ENCODE measurements at places on chromosomes 2 and 18.

- DNase-seq: no peak
Observed at GRCh38 chr2:10847008-10847407, 34.4 kb upstream of the PDIA6 start.

- no peak for DNase-seq
Observed at GRCh38 chr18:57797209-57797651, 5.9 kb downstream of the ATP8B1 start.

- DNase-seq: no peak
Observed at GRCh38 chr18:79182047-79182713, 113.0 kb downstream of the ATP9B start.

- DNase-seq: no peak
Observed at GRCh38 chr2:150028322-150028721, 440.7 kb upstream of the MMADHC start.

GRCh38 chr2:175557810-175558377, 376.4 kb upstream of the ATP5MC3 start:
- DNase-seq: no peak

DNA sequence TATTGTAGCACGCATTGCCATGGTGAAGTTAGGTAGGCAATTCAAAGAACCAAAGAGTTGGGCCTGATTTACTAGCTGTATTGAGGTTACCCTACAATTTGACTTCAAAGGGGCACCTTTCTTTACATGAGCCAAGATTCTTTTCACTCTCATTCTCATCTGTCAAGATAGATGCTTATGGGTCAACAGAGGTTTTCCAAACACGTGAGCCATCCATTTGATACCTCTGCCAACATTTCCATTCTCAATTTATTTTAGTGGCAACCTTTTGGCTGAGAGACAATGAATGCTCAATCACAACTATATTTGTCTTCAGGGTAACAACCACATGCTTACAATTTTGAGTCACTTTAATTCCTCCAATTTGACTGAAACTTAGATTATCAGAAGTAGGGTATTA, 370.6 kb upstream of the CDH20 start:
- no peak for DNase-seq

- DNase-seq: no peak
Observed at GRCh38 chr18:42640160-42640559, 475.3 kb downstream of the RIT2 start.

- DNase-seq: no peak
Observed at GRCh38 chr2:2075875-2076529, 255.1 kb downstream of the MYT1L start.

- DNase-seq: no peak
Observed at GRCh38 chr2:162063281-162063680, 10.7 kb downstream of the DPP4 start.

DNA sequence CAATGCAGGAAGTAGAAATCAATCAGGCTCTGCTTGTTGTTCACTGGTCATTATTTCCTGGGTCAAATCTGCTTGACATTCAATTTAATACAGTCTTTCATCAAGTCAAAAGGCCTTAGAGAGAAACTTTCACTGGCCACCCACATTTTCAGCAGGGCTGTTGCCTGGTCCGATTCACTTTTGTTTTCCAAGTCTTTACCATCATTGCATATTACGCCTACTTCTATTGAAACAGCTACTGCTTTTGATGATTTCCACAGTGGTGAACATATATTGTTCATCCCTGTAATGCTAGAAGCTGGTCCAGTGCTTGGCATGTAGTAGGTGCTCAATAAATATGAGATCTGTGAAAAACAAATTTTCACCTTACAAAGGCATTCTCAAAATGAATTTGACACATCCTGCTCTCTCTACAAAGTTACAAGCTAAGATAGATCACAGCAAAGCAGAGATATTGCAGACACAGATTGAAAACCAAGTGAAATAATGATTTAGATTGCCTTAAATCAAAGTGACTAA, 600.1 kb downstream of the ARHGAP15 start:
- DNase-seq: no peak

GRCh38 chr2:29607038-29607420, 314.4 kb downstream of the ALK start:
- DNase-seq: no peak

- DNase-seq: no peak
Observed at GRCh38 chr2:134630504-134631159, 88.2 kb downstream of the TMEM163 start.

DNA sequence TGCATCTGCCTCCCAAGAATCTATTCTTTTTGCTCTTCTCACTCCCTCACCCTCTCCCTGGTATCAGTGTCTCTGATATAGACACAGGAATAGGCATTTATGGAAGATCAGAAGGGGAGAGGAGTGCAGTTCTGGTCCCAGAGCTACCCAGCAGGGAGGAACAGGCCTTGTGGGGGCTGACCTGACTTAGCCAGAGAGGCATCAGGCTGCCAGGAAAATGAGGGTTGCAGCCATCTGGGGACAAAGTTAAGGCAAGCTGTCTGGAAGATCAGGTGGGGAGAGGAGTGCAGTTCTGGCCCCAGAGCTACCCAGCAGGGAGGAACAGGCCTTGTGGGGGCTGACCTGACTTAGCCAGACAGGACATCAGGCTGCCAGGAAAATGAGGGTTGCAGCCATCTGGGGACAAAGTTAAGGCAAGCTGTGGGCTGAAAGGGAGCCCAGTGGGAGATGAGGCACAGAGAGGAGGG, 69.9 kb upstream of the HK2 start:
- no peak for DNase-seq

GRCh38 chr2:186991766-186992417, 142.9 kb upstream of the ZSWIM2 start:
- DNase-seq: no peak

DNA sequence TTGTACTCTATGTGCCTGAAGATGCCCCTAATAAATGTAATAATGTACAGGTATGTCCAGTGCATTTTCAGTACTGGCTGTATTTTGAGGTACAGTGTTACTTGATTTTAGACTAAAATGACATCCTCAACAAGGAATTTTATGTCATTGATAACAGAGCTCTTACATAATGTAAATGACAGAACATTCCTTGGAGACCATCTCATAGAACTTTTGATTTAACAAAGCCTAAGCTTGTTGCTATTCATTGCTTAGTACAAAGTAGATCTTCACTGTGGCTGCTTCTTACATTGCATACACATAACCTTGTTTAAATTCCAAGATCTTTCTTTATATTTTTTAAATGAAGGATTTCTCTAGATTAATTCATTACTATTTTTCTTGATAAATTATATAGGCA, 24.1 kb downstream of the DYNC1I2 start:
- DNase-seq: no peak

DNA sequence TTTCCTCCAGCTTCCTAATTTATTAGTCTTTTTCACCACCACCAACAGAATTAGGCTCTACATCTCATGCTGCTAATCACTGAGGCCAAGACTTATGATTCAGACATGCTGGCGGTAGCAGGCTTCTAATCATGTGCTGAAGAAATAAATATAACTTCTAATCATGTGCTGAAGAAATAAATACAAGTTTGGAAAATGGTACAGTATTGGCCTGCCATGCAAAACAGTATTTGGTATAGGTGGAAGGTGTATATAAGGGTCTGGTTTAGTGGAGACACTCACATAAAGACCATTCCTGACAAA, 240.7 kb downstream of the TGIF1 start:
- DNase-seq: no peak

DNA sequence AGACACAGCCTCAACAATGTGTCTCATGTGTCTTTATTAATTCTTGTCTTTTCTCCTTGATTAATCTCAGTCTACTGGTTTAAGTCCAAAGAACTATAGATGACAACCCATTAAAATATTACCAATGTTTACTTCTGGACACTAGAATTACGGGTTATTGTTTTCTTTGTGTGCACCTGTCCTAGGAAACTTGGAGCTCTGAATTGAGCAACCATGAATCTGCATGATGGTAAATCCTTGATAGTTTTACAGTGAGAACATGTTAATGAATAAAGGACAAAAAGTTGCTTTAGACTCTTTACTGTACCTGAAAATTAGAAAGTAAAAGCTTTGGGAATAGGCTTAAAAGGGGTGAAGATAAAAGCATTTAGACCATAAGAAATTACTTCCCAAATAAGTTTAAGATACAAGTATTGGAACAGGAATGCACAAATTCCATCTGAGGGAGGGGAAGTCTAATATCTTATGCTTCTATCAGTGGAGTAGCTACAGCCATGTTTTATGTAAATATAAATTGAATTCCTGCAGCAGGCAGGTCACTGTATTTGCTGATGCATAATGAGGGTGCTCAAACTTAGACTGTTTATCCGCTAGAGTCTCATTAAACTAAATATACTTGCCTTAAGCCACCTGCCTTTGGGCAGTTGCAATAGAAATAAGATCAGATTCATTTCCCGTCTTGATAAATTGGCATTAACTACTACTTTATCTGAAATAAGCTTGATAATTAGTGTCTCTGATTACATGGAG, 603.7 kb upstream of the GCFC2 start:
- DNase-seq: no peak

DNA sequence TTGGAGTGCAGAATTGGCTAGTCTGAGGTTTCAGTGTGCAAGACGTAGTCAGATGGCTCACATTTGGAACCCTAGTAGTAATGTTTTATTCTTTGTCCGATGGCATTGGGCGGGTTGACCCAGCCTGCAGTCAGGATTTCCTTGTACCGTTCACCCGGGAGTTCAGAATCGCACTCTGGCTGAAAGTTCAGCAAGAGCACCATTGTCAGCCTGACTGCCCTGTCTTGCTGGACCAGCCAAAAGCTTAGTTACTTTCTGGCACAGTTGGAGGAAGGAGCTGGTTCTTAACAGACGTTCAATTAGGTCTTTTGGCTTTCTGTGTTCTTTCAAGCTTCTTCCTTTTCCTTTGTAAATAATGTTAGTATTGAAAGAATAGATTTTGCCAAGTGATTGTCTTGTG, 18.6 kb downstream of the RMC1 start:
- no peak for DNase-seq

DNA sequence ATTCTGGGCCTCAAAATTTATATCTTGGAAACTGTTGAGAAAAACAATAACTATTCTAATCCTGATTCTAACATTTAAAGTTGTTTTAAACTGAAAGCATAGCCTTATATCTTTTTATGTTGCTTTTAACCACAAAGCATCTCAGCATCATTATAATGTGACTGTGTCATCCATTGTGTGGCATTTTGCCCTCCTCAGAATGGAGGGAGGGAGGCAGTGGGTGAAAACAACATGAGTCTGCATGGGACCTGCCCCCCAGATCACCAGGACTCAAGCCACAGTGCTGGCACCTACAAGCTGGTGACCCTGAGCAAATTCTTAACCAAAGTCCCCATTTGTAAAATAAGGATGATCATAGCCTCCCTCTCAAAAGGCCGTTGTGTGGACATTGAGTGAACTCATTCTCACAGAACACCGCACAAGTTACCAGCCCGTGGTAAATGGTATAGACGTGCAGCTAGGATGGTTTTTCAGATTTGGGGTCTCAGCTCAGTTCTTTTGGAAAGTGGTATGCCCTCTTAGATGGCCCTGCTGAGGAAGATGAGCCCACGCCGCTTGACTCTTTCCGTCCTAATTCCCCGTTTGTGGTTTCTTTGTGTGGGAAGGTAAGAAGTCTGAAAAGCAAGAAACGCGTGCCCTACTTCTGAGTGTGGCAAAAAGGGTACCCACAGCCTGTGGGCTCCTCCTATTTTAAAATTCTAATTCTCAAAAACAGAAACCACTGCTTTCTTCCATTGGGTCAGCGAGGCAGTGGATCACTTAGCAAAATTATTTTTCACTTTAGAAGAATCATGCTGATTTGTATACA, 305.0 kb upstream of the ID2 start:
- no peak for DNase-seq

DNA sequence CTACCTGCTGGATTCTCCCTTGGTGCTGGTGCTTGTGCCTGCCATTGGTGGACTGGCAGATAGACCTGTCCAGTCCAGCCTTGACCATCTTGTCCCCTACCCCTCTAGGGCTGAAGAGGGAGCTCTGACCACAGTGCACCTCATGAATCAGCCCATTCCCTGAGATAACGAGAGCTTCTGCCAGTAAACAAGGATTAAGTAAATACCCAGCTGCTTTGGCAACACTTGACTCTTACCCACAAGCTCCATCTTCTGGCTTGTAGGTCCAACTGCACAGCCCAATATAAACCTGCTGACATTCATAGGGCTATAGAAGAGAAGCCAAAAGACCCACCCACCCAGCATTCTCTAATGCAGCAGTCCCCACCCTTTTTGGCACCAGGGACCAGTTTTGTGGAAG, 186.4 kb downstream of the PIK3C3 start:
- no peak for DNase-seq

DNA sequence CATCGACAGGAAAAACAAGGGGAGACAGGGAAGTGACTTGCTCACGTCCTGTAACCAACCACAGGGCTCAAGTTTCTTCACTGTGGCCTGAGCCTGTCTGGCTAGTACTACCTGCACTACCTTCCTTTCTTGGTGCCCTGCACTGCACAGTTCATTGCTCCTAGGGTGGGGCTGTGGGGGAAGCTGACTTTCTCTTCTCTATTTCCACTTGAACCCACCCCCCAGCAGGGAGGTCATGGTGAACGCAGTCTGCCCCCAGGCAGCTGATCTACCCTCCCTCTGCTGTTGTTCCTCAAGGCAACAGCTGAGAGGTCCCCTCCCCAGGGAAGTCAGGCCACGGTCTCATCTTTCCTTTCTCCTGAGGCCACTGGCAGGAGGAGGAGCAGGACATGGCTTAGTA, 532.1 kb downstream of the SOX11 start:
- no peak for DNase-seq

DNA sequence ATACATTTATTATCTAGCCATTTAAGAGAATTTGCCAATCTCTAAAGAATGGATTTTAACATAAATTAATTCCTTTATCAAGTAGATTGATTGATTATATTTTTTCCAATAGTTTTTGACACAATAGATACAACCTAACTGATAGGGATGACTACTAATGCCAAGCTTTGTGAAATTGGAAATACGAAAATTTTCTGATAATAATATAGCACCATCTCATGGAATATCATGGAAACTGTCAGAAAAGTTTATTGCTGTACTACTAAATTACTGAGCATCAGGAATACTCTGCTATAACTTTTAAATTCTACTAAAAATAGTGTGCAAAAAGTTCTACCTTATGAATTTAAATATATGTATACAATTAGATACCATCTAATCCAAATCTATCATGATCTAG, 101.8 kb upstream of the MAP2 start:
- DNase-seq: no peak

GRCh38 chr2:109400102-109400501, 213.7 kb downstream of the SEPTIN10 start:
- DNase-seq: no peak

- no peak for DNase-seq
Observed at GRCh38 chr2:225667445-225667844, 267.9 kb downstream of the NYAP2 start.
